ENCODE measurements at places on chromosomes 1 and 21.

GRCh38 chr1:47705517-47706130 is 267.8 kb downstream of the FOXD2 start:
- no peak for DNase-seq

- DNase-seq = no peak
Measured at GRCh38 chr1:39822146-39822545, 33.5 kb upstream of the BMP8B start.

- no peak for DNase-seq
Measured at GRCh38 chr1:45503462-45504360, 3.6 kb downstream of the MMACHC start.

DNA sequence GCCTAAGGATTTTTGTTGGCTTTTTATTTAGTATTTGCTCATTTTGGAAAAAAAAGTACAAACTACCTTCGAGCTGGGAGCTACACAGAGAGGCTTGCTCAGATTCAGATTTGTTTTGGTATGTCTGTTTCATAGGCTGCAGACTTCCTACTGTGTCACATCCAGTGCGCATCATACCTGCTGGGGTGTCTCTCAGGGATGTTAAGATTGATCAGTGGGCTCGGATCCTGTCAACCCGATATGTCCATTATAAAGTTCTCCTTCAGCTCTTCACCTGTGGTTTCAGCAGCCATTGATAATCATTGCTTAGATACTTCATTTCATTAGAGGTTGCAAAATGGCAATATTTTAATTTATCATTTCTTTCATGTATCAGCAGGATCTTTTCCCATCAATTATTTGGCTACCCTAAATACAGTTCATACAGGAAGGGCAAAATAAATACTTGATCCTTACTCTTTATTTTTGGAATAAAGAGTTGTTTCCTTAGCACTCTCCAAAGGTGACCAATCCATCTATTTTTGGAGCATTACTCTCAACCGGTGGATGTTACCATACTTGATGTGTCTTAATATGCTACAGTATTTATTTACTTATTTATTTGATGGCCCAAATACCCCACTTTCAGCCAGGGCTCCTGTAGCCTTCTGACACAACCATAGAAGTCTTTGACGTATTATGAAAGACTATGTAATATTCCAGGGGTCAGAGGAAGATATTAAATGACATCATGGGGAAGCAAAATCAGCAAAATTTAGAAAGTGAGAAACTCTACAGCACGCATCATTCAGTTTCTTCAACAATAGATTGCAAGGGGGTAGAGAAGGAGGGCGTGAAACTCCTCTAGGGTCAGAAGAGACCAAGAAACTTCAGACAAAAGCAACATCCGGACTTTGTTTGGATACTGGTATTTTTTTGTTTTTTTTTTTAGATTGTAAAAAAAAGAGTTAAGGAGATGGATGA is 55.3 kb upstream of the HNRNPU start:
- no peak for DNase-seq

DNA sequence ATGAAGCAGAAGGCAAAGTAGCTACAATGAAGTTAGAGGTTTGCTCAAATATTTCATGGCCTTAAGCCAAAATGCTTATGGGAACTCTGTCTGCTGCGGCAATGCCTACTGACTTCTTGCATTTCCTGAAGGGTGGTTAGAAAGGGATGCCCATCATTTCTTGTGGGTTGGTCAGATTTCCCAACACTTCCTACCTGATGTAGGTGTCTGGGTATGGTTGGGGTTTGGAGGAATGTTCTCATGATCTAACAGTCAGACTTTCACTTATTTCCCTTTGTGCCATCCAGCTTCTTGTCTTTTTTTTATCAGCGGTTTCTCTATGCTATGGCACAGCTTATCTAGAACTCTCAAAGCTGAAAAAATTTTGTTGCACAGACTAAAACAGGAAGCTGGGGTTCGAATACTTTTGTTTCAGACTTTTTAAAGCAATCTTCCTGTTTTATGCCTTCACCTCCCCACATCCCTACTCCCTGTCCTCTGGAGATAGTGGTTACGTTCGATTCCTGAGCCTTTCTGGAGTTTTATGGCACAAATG is 307.7 kb downstream of the USP25 start:
- no peak for DNase-seq

DNA sequence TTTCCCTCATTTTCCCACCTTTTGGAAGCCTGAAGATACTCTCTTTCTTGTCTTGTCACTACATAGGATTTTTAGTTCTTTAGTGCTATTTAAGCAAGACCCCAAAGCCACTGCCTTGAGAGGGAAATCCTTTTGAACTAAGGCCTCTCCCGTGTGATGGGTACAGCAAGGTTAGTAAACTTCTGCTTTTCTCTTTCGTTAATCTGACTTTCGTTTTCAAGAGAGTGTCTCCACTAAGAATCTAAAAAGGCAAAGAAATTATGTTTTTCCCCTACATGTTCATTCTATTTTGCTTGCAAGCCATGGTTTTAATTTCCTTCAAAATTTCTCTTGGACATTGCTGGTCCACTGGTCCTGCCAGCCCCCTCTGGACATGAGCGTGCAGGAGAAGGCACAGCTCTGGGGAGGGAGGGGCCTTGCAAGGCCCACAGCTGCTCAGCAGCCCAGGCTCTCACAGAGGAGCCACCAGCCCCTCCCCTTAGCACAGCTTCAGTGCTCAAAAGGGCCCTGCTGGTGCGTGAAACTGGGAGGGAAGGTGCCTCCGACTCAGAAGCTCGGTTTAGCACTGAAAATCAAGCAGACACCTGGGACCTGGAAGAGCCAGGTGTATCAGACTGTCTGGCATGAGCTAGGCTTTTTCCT is 210.9 kb upstream of the GALNT2 start:
- DNase-seq = no peak

- DNase-seq = no peak
Measured at GRCh38 chr21:14901482-14901958, 163.3 kb downstream of the NRIP1 start.

DNA sequence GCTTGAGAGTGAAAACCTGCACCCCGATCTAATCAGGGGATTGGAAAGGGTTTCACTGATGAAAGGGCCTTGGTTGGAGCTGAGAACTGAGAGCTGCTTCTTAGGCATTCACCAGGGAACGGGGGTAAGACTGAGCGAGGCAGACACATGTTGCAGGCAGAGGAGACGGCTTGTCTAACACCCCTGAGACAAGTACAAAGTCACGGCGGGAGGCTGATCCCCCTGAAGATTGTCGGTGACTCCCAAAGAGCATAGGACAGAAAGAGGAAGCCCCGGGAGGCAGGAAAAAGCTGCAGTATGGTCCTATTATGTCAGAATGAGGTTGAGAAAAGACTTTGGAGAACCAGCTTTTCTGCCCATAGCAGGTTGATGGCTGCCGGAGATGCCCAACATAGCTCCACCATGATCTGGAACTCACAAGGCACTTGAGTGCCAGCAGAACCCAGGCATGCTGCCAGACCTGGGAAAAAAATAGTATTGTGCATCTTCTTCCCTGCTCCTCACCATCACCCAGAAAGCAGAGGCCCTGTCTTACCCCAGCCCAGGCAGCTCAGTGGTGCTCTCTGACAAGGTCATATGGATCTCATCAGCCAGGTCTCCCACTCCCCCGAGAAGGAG is 463.9 kb upstream of the PROX1 start:
- no peak for DNase-seq

GRCh38 chr1:61083013-61083806 is 849 bp downstream of the NFIA start:
- no peak for DNase-seq

DNA sequence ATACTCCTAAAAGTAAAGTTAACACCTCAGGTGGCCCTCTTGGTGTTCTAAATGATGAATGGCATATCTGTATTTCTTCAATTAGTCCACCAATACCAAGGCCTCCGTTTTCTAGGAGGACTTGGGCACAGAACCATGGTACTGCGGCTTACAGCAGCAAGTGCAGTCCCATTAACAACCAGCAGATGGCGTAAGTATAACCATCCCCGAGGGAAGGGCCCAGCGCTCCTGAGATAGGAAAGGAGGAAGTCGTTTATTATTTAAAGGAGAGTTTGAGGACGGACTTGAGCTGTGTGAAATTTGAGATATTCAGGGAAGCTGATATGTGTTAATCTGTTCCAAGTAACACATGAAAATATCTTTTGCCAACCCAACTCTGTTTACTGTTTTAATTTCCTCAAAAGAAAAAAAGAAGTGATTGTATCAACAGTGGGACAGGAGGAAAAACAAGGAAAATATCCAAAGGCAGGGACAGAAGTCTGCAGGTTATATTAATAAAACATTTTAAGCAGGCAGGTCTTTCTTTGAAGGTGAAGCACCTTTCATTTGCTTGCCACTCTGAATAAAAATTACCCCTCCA is 37.7 kb upstream of the KCNJ15 start:
- peak; percentile 57 for DNase-seq

- DNase-seq = no peak
Measured at GRCh38 chr1:172679000-172679772, 20.3 kb downstream of the FASLG start.

GRCh38 chr1:156389311-156389710 is 20.3 kb downstream of the RHBG start:
- no peak for DNase-seq

DNA sequence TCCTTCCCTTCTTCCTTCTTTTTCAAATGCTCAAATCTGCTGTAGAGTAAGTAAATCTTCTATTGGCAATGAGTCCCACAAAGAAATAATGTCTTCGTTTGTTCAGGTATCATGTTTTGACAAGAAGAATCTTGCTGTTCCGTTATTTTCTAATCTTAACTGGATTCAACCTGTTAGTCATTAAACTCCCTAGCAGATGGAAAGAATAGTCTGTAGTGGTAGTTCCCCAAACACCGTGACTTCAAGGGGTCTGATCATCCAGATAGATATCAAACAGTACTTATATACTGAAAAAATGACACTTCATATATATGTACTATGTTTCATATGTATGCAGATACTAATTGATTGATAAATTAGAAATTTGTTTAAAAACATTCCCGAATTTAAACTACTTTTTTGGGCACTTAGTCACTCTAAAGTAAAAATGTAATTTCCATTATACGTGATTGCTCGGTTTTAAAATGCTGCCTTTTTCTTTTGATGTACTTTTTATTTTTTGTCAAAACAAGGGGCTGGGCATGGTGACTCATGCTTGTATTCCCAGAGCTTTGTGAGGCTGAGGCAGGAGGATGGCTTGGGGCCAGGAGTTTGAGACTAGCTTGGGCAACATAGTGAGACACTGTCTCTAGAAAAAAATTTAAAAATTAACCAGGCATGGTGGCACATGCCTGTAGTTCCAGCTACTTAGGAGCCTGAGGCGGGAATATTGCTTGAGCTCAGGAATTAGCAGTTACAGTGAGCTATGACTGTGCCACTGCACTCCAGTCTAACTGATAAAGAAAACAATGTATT is 335.7 kb upstream of the SNX7 start:
- DNase-seq = no peak

DNA sequence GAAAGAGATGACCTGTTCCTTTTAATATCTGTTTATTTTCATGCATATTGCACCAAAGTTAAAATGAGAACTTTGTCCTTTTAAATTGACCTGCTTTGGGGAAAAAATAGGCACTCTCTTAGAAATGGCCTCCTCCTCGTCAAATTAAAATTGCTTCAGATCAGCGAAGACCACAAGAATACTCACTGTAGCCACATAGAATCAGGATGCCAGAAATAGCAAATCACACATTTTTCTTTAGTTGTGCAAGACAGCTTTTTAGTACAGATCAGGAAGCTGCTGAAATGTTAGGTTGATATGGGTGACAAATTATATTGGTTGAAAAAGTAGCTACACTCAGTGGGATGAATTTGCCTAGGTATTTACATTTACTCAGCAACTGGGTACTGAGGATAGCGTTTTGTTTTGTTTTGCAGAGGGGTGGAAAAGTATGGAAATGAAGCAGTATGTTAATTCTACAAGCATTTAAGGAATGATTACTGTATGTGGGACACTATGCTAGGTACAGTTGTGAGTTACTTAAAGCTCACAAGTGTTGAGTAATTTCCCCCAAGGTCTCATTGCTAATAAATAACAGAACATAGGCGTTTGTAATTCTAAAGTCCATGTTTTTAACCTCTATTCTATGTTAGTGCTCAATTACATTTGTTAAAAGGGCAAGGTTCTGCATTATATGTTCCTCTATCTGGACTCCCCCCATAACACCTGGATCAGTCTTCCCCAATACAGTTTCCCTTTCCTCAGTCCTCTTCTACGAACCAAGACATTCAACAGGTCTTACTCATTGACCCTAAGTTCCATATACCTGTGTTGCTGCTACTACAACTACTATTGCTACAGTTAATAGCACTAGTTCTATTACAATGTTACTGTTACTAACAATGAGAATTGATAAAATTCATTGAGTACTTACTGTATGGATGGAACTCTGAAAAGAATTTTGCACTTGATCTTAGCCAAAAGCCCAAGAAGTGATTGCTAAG is 99.4 kb upstream of the S1PR1 start:
- no peak for DNase-seq

DNA sequence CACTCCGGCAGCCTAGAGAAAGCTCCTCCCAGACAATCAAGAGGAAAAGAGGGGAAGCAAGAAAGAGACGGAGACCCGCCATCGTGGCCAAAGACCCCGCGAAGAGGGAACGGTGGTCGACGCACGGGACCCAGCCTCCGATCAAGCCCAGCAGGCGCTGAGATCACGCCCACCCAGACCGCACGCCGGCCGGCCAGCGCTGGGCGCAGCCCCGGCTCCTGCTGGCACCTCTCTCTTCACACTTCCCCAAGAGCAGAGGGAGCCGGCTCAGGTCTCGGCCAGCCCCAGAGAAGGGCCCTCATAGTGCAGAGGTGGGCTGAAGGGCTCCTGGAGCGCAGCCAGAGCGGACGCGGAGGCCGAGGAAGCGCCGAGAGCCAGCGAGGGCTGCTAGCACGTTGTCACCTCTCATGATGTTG is 918.4 kb upstream of the ADAMTS5 start:
- no peak for DNase-seq

DNA sequence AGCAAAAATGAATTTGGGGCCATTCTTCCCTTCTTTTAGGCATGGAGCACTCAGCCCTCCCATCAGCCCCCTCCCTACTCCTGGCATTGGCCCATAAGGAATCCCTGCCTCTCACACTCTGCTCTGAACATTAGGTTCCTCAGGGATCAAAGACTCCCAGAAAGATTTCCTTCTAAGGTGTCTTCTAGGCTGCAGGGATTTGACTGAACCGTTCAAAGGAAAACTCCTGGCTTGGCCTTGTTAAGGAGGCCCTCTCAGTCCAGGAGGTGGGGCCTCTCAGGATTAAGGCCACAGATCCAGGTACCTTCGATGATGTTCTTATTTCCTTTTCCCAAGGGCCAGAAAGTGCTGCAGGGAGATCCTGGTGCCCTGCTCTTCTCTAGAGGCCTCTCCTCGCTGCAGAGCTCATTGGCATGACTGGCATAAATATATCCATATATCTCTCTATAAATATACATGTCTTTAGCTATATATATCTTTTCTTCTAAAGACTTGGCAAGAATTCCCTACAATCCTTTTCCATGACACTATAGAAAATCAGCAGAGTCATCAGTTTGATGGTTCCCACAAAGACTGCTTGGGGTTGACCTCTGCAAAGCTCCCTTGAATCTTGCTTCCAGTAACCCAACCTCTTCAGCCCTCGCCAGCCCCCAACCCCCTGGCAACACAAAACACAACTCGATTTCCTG is 59.1 kb downstream of the PLXNA2 start:
- DNase-seq = no peak

GRCh38 chr1:5938101-5938646 is 54.1 kb downstream of the NPHP4 start:
- no peak for DNase-seq

All from T follicular helper cell (primary cell).